ENCODE measurements at places on chromosomes 11 and 22. TPM values are rescaled to one million over a fixed set of nuclear protein-coding genes. Genes with fewer than 3 reads are reported as not detected.

DNA sequence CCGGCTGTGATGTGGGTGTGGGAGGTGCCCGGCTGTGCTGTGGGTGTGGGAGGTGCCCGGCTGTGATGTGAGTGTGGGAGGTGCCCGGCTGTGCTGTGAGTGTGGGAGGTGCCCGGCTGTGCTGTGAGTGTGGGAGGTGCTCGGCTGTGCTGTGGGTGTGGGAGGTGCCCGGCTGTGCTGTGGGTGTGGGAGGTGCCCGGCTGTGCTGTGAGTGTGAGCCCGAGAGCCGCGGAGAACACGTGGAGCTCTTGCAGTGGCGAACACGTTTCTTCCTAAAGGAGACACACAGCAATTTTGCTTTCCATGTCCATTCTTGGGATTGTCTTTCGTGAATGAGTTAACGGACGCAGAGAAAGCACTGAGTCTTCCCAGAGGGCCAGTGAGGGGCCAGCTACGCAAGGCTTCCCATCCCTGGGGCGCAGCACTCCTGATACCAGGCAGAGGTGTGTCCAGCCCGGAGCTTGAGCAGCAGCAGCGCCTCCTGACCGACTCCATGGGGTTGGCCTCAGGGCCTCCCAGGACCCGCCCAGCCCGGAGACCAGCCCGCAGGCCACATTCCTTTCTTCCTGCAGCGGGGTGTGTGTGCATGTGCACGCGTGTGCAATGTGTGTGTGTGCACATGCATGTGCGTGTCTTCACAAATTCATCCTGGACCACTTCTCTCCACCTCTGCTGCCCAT is 245.0 kb upstream of the B3GAT1 start:
- DNase-seq, result no peak

DNA sequence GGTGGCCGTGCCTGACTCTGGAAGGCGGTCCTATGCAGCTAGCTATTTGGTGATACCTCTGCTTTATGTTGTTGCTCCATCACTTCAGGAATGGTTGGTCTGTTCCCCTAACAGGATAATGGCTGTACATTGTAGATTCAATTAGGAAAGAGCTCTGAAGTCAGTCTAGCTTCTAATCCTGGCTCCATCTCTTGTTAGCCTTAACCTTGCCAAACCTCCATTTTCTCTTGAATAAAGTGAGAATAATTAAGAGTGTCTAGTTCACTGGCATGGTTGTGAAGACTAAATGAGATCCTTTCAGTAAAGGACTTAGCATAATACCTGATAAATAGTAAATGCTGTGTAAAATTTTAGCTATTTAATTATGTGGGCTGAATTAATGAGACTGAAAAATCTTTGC is 262.5 kb upstream of the ARHGAP20 start:
- no peak for DNase-seq

The RHOD gene
- total RNA-seq, result 0.64 TPM

DNA sequence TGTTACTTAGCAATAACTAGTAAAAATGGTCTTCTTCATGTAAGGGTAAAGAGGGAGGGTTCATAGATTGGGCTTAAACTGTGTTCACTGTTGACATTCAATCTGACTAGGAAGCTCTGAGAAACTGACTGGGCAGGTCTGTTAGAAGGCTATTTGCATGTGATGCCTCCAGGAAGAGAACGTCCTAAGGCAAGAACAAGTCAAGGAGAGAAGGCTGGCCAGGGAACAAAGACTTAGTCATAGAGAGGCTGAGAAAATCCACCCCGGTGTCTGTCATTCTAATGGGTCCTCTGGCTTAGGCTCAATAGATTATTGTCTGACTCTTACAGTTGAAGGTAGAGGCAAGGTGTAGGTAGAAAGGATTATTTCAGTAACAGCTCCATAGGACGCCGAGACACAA is 50.3 kb upstream of the CD44 start:
- no peak for DNase-seq

DNA sequence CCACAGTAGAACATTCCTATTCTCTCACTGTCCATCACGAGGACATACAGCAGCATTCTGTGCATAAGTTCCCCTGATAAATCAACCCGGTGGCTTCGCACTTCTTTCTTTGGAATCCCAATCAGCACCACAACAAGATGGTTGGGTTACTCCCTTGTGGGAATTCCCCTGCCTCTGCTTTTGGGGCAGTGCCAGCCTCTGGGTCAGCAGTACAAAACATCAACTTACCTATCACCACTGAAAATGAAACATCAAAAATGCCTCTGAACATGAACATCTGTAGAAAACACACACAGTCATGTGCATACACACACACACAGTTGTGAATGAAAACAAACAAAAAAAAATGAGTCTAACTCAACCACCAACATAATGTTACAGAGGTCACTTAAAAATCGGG is 79.3 kb downstream of the KCNA4 start:
- DNase-seq, result no peak

GRCh38 chr22:37425369-37425768 is 1.9 kb downstream of the ELFN2 start:
- no peak for DNase-seq

GRCh38 chr11:73597336-73597955 is 466 bp downstream of the FAM168A start:
- DNase-seq, result no peak

The OR5B21 gene
- not detected for total RNA-seq

The GPHA2 gene
- total RNA-seq, result not detected

The MS4A6E gene
- not detected for total RNA-seq

The KIF18A gene
- 36.5 TPM for total RNA-seq

DNA sequence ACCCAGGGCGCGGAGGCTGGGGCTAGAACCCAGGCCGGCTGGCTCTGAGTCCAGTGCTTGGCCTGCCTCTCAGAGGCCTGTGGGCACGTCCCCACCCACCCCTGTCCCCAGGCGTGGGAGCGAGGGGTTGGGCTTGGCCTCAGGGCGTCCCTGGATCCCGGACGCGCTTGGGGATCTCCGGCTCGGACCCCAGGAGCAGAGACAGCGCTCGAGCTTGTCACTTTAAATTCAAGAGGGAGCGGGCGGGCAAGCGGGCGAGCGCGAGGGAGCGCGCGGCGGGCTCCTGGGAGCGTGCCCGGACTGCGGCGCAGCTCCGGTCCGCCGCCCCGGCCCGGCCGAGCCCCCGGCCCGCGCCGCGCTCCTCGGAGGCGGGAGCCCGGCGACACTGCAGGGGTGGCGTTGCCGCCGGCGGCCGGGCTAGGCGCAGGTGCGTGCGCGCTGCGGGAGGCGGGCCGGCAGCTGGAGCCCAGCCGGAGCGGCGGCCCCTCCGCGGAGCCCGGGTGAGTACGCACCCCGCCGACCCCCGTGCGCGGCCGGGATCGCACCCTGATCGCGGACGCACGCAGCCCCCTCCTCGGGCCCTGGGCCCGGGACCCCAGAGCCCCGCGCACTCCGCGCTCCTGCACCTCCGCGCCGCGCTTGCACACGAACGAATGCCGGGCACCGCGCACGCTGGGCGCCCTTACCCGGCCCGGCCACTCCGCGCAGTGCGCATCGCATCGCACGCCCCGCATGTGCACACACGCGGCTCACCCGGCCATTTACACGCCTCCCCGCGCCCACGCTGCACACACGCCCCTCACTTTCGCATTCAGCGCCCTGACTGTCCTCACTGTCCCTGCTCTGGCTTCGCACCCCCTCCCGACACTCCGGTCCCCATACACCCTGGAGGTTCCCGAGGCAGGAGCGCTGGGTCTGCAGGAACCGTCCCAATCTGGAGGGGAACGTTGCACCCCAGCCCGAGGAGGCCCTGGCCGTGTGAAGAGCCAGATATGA is at the start of gene SYT12:
SYT12 (plus strand) TSS at position 174 of the 996 bp plus-strand sequence. CDS start 7,011 bp downstream, outside the sequence.
- DNase-seq, result peak; percentile 18

DNA sequence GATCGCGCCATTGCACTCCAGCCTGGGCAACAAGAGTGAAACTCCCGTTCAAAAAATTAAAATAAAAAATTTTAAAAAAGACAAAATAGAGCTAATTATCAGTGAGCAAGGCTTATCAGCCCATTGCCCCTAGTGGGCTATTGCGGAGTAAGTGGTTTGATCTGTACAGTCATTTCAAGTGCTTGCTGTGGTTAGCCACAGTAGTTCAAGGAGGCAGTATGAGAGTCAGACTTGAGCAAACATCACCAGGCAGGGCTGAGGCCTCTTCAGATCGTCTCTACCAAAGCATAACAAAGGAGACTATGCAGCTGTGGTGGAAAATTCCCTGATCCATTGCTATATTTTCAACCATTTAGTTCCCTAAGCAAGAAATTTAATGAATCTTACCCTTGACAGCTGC is 4.3 kb upstream of the SBF2 start:
- DNase-seq, result peak; percentile 79

DNA sequence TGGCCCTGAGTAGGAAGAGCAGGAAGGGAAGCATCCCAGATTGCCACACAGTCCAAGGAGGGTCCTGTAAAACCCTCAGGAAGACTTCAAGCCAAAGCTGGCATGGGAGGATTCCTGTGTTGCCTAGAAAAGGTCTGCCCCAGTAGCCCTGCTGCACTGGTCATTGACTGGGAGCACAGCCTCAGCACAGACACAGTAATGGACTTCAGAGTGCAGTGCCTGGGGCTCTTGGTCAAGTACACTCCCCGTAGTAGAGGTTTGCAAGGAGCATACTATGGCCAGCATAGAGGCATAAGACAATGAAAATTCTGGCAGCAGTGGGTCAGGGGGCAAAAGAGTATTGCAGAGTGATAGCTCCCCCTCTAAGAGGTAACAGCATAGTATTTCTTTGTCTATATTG is 36.2 kb upstream of the FJX1 start:
- DNase-seq, result no peak

The LRRC74B gene
- total RNA-seq, result not detected

The RAB3IL1 gene
- total RNA-seq, result 0.52 TPM

- DNase-seq, result no peak
Observed at GRCh38 chr11:60710482-60710881, 11.1 kb downstream of the MS4A8 start.

The CARNS1 gene
- total RNA-seq, result 0.91 TPM

GRCh38 chr11:93903989-93904388 is 53.6 kb upstream of the VSTM5 start:
- no peak for DNase-seq

The SAA1 gene
- not detected for total RNA-seq

The KLHDC7B gene
- 7.4 TPM for total RNA-seq

The NTM gene
- not detected for total RNA-seq

DNA sequence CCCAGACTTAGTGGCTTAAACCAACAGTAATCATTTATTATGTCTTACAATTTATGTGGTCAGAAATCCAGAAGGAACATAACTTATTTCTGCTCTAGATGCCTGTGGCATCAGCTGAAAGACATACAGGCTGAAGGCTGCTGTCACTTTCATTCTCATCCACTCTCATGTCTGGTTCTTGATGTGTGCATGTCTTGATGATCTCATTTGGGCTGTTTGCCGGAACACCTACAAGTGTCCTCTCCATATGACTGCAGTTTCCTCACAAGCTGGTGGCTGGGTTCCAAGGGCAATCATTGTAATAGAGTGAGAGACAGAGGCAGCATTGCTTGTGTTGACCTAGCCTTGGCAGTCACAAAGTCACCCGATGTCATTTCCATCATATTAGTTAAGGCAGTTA is 1375.9 kb upstream of the RAG2 start:
- no peak for DNase-seq

- DNase-seq, result peak; percentile 67
Observed at GRCh38 chr22:20080445-20080775, 369 bp downstream of the DGCR8 start.

DNA sequence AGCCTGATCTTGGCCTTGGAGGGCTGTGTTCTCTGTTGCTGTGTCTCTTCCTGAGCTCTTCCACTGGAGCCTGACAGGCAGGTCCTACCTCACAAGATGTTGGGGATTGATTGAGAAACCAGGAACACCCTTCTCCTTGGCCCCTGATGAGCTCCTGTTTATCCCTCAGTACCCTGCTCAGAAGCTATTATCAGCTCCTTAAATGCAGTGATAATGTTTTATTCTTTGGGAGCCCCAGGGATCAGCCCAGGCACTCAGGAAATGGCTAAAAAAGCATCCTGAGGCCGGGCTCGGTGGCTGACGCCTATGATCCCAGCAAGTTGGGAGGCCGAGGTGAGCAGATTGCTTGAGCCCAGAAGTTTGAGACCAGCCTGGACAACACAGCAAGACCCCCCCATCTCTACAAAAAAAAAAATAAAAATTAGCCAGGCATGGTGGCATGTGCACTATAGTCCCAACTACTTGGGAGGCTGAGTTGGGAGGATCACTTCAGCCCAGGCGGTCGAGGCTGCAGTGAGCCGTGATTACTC is 4.9 kb upstream of the PHLDA2 start:
- no peak for DNase-seq

The CCDC87 gene
- 0.07 TPM for total RNA-seq

The PARVA gene
- 0.22 TPM for total RNA-seq

- no peak for DNase-seq
Observed at GRCh38 chr11:44564670-44565210, 723 bp upstream of the CD82 start.

DNA sequence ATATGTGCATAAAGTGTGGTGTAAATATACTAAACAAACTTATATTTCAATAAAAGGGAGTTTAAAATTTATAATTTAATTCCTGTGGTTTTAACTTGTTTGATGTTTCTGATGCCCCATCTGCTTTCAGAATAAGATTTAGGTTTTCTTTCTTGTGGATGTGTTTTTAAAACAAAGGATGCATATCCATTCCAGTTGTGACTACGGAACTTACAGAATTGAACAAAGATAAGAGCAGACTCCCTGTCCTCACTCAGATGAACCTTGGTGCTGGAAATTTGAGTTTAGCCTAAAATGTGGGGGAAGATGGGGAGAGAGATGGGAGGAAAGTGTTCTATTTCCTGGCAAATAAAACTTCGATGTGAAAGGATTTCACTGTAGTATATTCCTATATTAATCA is 2.5 kb downstream of the FJX1 start:
- no peak for DNase-seq

GRCh38 chr11:129974672-129975071 is 28.0 kb downstream of the PRDM10 start:
- DNase-seq, result no peak

GRCh38 chr11:14625586-14626205 is 17.9 kb upstream of the PDE3B start:
- no peak for DNase-seq

DNA sequence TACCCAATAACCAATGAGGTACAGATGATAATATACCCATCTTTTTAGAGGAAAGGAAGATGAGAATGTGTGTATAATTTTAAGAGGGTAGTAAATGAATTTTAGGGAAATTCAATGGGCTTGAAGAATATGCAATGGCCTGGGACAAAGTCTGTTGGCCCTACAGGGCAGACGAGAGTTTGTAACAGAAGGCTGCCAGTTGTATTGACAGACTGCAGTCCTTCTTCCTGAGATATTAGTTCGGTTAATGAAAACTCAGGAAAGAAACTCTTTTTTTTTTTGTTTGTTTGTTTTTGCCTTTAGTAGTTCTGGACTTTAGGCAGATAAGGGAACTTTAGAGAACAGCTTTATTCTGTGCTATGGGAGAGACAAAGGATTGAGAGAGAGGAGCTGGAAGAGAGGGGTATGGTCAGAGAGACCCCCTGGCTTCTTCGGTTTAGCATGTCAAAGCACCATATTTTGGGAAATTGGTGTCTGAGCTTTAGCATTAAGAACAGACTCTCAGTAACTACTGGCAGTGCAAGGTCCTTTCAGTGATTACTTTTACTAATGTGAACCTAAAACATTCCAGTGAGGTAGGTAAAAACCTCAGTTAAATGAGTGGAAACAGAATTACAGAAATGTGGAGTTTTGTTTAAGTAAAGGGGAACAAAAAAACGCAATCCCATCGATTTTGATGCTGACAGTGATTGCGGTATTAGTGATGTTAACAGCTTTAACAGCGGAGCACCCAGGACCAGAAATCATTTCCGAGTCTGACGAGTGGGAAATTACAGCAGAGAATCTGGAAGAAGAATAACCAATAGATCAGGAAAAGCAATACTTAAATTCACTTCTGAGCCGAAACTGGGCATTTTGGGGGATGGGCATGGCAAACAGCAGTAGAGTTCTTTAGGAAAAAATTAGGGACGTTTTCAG is 644 bp upstream of the NAALAD2 start:
- no peak for DNase-seq

GRCh38 chr22:19383292-19383691 is 48.2 kb downstream of the HIRA start:
- no peak for DNase-seq
